ENCODE measurements at places on chromosomes 3 and 15. TPM values are rescaled to one million over a fixed set of nuclear protein-coding genes. Genes with fewer than 3 reads are reported as not detected.
A peak's percentile ranks its signal among the peaks of the same experiment; 100 is the strongest.

DNA sequence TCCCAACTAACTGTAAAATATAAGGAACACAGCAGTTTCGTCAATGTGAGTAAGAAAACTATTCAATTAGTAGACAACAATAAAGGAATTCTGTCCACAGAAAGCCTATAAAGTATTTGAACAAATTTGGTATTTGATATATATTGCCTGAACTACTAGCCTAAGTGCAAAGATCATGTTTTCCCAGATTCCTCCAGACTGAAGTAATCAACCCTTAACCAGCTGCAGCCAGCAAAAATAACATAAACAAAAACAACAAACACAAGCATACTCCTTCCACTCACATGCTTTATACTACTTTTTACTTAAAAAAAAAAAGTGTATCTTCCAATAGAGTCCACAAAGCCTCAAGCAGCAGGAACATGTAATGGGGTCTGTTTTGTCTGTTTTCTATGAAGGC, 24.1 kb downstream of the PGBD4 start:
- no peak for DNase-seq

GRCh38 chr3:192494174-192494573, 233.2 kb downstream of the FGF12 start:
- no peak for DNase-seq

- no peak for DNase-seq
These were observed 288.4 kb upstream of the DPH6 start for GRCh38 chr15:35834216-35834830.

- no peak for DNase-seq
These were observed 47.2 kb downstream of the TMEM212 start for GRCh38 chr3:171890398-171890797.

GRCh38 chr3:40800343-40800742, 275.6 kb downstream of the ZNF621 start:
- peak; percentile 31 for DNase-seq

- DNase-seq = no peak
These were observed 47.4 kb upstream of the PSMD6 start for GRCh38 chr3:64070704-64071103.

DNA sequence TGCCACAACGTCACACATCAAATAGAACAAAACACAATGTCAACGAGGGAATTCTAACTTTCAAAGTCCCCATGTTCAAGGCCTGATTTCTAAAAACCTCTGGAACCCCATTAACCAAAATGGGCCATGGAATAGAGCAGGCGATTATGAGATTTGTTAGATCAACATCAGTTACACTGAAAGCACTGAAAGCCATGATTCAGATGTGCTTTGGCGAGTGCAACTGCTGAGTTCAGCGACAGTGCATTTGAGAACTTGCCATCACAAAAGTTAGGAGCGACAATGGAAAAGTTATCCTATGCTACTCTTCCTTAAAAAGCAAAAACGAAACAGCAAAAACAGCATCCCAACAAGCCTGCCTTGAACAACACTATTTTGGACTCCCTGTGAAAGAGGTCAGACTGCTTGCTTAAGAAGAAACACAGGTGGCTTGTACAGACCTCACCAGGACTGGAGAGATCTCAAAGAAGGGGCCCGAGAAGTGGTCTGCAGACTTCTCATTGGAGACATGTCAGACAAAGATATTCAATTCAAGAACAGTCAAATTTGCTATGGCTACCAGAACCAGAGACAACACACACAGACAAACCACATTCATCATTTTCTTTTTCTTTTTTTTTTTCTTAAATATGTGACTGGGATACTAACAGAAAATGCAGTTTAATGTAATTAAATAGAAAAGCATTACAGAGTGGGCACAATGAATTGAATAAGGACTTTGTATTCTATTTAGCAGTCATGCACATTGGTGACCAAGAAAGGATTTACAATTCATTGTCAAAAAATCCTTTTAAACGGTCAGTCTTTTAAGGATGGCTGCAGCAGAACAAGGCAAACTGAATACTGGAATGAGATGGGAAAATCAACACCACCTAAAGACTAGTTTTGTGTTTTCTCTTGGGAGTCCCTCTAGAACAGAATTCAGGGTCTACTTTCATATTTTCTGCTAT, 20.9 kb downstream of the UQCC5 start:
- no peak for DNase-seq

GRCh38 chr15:66908744-66909095, 156.7 kb upstream of the SMAD3 start:
- no peak for DNase-seq

DNA sequence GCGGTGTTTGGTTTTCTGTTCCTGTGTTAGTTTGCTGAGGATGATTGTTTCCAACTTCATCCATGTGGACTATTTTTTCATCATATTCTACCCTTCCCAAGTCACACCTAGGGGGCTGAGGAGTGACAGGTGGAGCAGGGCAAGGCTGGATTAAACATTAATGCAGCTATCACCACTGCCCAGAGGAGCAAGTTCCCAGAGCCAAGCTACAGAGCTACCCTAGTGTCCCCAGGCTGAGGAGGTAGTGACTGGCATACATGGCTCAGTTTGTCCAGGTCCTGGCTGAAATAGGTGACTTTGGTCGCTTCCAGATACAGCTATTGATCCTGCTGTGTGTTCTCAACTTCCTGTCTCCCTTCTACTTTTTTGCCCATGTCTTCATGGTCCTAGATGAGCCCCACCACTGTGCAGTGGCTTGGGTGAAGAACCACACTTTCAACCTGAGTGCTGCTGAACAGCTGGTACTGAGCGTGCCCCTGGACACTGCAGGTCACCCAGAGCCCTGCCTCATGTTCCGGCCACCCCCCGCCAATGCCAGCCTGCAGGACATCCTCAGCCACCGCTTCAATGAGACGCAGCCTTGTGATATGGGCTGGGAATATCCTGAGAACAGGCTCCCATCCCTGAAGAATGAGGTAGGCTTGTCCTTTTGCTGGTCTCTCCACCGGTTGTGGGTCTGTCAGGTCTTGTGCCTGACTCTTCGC, at the start of gene SLC22A13:
Gene SLC22A13 (plus strand): TSS at position 209 of the 704 bp plus-strand sequence. CDS start 49 bp downstream, at position 258.
- DNase-seq = no peak

- DNase-seq = no peak
These were observed 5.3 kb downstream of the CPOX start for GRCh38 chr3:98588065-98588464.

DNA sequence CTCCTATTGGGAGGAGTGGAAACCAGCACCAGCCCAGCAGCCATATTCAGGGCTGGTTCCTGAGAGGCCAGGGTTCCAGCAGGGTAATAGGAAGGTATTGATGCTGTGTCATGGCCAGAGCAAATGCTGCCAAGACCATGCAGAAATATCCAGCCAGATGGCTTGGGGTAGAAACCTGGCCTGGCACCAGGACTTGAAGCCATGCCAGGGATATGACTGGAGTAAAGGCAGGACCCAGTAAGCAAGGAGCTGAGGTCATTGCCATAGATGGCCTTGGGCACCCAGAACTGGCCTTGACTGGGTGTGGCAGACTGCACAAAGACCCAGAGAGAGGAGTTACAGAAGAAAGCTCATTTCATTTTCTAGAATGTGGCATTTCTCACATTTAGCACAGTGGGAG, 257.6 kb upstream of the GOLGA6L4 start:
- DNase-seq = no peak

GRCh38 chr3:69160525-69160924, 38.1 kb upstream of the LMOD3 start:
- no peak for DNase-seq

DNA sequence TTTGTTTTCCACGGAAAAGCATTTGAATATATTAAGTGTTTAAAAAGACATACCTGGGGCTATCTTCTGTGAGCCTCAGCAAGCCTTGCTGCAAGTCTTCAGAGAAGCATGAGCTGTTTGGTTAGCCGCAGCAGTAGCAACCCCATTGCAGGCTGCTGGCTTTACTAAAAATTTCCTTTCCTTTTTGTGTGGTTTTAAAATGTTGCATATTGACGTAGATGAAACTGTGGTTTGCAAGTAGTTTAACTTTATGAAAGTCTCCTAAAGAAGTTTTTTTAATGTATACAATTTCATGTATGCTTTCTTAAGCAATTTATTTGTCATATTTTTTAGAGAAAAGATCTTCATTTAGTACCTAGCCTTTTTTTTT, at the start of gene GPR171:
Gene GPR171 (minus strand): TSS at position 166 of the 370 bp plus-strand sequence. CDS start 3,830 bp downstream, outside the sequence.
- DNase-seq = no peak

GRCh38 chr3:115922681-115923347, 299.5 kb downstream of the GAP43 start:
- DNase-seq = peak; percentile 64

- DNase-seq = no peak
These were observed 202.5 kb upstream of the TLE3 start for GRCh38 chr15:70299931-70300869.

- DNase-seq = peak; percentile 47
These were observed 100.4 kb downstream of the DAPK2 start for GRCh38 chr15:63945838-63946298.

- DNase-seq = no peak
These were observed 332.0 kb downstream of the NSUN3 start for GRCh38 chr3:94394885-94395284.

GRCh38 chr3:116453666-116454346, 8.5 kb upstream of the LSAMP start:
- no peak for DNase-seq

GRCh38 chr3:22980346-22980745, 222.8 kb upstream of the UBE2E2 start:
- DNase-seq = no peak

- no peak for DNase-seq
These were observed 20.3 kb upstream of the MAP3K13 start for GRCh38 chr3:185342459-185343174.

DNA sequence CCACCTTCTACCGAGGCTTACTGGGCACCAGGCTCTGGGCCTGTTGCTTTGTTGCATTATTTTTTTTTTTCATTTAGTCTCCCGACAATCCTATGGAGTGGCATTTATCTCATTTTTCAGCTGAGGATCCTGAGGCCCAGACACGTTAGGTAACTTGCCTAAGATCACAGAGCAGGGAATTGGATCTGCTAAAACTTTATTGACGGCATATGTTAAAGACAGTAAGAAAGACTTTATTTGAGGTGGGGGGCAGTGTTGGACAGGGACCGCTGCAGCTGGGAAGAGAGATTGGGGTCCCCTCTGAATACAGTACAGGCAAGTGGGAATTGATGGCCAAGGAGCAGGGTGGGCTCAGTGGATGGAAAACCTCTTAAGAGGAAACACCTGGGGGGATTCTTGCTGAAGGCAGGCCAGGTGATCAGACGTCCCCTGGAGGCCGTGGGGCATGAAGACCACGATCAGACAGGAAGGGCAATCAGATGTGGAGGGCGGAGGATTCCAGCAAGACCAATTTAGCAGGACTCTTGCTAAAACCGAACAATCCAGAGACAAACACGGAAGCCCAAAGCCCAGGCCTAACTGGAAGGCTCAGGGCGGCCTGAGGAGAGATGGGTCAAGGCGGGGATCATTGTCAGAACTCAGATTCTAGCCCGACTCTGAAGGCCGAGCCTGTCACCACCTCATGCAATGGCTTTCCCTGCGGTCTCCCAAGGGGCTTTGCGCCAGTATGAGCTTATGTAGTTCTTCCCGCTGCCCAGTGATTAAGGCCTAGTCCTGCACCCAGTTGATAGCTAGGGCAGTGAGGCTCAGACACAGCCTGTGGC, 53.7 kb downstream of the RGMA start:
- no peak for DNase-seq

GRCh38 chr15:40336744-40337122, 4.0 kb downstream of the CCDC9B start:
- DNase-seq = peak; percentile 81

GRCh38 chr3:189076449-189076848, 95.3 kb upstream of the TPRG1 start:
- no peak for DNase-seq

- DNase-seq = no peak
These were observed 12.0 kb downstream of the TBC1D5 start for GRCh38 chr3:17730318-17730967.

GRCh38 chr3:40532252-40532651, 7.5 kb downstream of the ZNF621 start:
- no peak for DNase-seq

DNA sequence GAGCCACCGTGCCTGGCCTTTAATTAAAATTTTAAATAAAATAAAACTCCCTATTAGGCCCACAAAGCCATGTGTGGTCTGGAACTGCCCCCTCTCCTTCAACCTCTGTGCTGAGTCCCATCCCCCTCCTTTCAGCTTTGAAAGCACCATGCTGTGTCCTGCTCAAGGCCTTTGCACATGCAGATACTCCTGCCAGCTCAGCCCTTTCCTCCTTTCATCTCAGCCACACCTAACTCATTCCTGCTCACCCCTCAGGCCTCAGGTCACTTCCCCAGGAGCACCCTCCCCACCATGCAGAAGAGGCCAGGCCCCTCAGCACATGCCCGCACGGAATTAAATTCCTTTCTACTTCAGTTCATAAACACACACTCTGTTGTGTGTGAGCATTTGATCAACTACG, 28.1 kb downstream of the ATRIP start:
- peak; percentile 81 for DNase-seq

- DNase-seq = no peak
These were observed 454.9 kb downstream of the IL5RA start for GRCh38 chr3:2655229-2655701.

DNA sequence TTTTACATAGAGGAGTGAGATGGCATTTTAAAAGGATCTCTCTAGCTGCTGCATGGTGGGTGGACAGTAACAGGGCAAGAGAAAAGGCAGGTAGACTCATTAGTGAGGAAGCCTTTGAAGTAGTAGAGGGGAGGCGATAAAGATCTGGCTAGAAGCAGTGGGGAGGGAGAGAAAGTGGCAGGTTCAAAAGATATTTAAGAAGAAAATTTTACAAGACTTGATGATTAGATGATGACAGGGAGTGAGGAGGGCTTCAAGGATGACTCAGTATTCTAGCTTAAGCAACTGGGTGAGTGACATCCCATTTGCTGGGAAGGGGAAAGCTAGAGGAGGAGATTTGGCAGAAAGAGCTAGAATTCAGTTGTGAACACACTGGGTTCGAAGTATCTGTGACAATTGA, 3.8 kb upstream of the BRPF1 start:
- no peak for DNase-seq

GRCh38 chr3:87287011-87287410, 10.6 kb upstream of the POU1F1 start:
- no peak for DNase-seq

- no peak for DNase-seq
These were observed 45.2 kb upstream of the LRRC58 start for GRCh38 chr3:120394347-120394746.

- no peak for DNase-seq
These were observed 4.6 kb upstream of the PRKCD start for GRCh38 chr3:53156368-53156834.

GRCh38 chr3:143002083-143002712, 828 bp downstream of the U2SURP start:
- no peak for DNase-seq

GRCh38 chr15:29773816-29774215, 48.5 kb downstream of the TJP1 start:
- DNase-seq = no peak

- DNase-seq = no peak
These were observed 5.6 kb downstream of the LIMD1 start for GRCh38 chr3:45599984-45600650.

- DNase-seq = no peak
These were observed 4.4 kb downstream of the ACAP2 start for GRCh38 chr3:195438371-195438770.

GRCh38 chr15:98771541-98771940, 123.2 kb downstream of the IGF1R start:
- DNase-seq = no peak

The IL17RD gene
- 48.9 TPM for total RNA-seq

The NEO1 gene
- total RNA-seq = 51.0 TPM

The INSYN1 gene
- 13.1 TPM for total RNA-seq

The CCDC13 gene
- total RNA-seq = not detected

The B3GNT5 gene
- total RNA-seq = 9.7 TPM

The SNX22 gene
- 5.1 TPM for total RNA-seq

The FBXL2 gene
- total RNA-seq = 3.1 TPM

The LRRC15 gene
- total RNA-seq = 0.37 TPM

The ACAP2 gene
- 35.1 TPM for total RNA-seq

The GMNC gene
- 0.24 TPM for total RNA-seq

The COX5A gene
- 373 TPM for total RNA-seq

The UROC1 gene
- total RNA-seq = not detected

The NDN gene
- 29.4 TPM for total RNA-seq
